CD8-positive, alpha-beta memory T cell (primary cell): ENCODE measurements at places on chromosomes 2 and 18.

- no peak for DNase-seq
- H3K4me1 ChIP-seq, result no peaks in the 10 kb centered on the region
- H3K4me3 ChIP-seq, result no peak overlapping the region
- H3K27ac ChIP-seq, result peak overlapping the region; percentile 12
- H3K27me3 ChIP-seq, result no peaks in the 10 kb centered on the region
- no peaks in the 10 kb centered on the region for H3K36me3 ChIP-seq
Measured at GRCh38 chr2:142874293-142874814, 3.1 kb upstream of the KYNU start.

GRCh38 chr2:1968209-1968987, 224.1 kb upstream of the PXDN start:
- H3K36me3 ChIP-seq, result no peaks in the 10 kb centered on the region
- no peaks in the 10 kb centered on the region for H3K27me3 ChIP-seq
- no peak overlapping the region for H3K27ac ChIP-seq
- no peaks in the 10 kb centered on the region for H3K4me1 ChIP-seq
- DNase-seq, result no peak

DNA sequence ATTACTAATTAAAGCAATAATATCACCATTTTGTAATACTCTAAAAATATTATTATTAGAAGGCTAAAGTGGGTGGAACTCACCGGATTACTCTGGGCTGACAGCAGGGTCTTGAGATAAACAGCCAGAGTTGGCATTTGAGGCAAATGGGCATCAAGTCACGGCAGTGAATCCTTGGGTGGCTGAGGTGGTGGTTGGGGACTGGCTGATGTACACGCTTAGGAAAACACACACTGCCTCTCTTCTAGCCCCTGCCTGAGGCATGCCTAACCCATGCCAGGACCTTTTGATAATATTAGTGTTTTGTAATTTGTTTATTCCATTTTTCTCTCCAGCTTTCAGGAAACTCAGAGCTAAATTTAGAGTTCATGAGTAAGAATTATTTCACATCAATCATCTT, 76.8 kb downstream of the ACKR3 start:
- H3K36me3 ChIP-seq, result no peaks in the 10 kb centered on the region
- H3K4me1 ChIP-seq, result no peaks in the 10 kb centered on the region
- H3K4me3 ChIP-seq, result no peak overlapping the region
- no peak overlapping the region for H3K27ac ChIP-seq
- no peaks in the 10 kb centered on the region for H3K27me3 ChIP-seq

- H3K4me1 ChIP-seq, result no peaks in the 10 kb centered on the region
- no peaks in the 10 kb centered on the region for H3K27me3 ChIP-seq
- no peak overlapping the region for H3K4me3 ChIP-seq
- peaks cover 3% of the 10 kb centered on the region for H3K36me3 ChIP-seq
- DNase-seq, result no peak
- no peak overlapping the region for H3K27ac ChIP-seq
Measured at GRCh38 chr2:9889812-9890261, 46.6 kb downstream of the TAF1B start.

- no peaks in the 10 kb centered on the region for H3K27me3 ChIP-seq
- no peak overlapping the region for H3K4me3 ChIP-seq
- H3K27ac ChIP-seq, result no peak overlapping the region
- no peaks in the 10 kb centered on the region for H3K4me1 ChIP-seq
Measured at GRCh38 chr2:54757500-54757899, 34.0 kb downstream of the EML6 start.

DNA sequence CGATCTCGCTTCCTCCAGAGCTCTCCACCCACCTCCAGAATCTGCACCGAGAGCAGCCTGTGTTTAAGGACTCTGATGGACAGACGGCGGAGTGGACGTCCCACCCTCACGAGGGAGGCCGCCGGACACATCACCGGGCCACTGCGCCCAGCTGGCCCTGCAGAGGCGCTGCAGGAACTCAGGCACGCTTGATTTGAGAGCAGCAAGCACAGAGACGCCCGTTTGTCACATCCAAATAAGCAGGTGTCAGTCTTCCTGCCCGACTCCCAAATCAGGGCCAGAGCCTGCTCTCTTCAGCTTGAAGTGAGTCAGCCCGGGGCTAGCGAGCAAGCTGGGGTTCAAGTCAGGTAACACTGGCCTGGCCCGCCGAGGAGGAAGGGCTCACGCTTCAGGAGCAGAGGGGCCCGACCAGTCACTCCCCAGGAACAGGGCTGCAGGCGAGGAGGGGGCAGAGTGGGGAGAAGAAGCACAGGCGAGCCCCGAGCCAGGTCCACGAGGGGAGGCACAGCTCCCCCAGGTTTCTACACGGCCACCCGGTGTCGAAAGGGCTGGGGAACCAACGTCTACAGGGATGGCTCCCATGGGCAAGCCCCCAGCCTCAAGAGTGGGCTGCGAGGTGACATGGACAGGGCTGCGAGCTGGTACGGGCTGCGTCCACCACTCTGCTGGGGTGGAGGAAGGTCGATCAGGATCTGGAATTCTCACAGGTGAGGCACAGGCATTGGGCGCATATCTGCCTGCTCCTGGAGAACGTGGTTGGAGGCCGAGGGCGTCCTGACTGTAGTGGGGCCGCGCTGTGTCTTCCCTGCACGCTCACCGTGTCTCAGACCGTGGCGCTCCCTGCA, 52.5 kb upstream of the CTDP1 start:
- H3K4me3 ChIP-seq, result no peak overlapping the region
- DNase-seq, result no peak
- H3K27me3 ChIP-seq, result peaks cover 7% of the 10 kb centered on the region
- no peak overlapping the region for H3K27ac ChIP-seq

DNA sequence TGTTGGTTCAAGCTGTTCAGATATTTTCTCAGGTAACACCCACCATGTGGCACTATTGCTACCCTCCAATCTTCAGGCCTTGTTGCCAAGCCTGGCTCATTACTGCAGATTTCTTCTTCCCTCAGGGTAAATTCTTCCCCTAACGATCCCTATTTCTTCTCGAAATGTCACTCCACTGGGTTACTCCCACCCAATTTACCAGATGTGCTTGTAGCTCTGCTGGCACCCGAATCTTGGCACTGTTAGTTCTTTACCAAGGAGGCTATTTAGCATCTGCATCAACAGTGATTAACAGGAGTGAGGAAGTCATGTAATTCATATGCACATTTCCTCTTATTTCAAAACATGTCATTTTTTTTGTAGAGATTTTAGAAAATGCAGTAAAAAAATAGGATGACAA, 217.1 kb upstream of the CYRIA start:
- no peak overlapping the region for H3K27ac ChIP-seq
- DNase-seq, result no peak
- no peaks in the 10 kb centered on the region for H3K36me3 ChIP-seq
- no peak overlapping the region for H3K4me3 ChIP-seq
- no peaks in the 10 kb centered on the region for H3K4me1 ChIP-seq

DNA sequence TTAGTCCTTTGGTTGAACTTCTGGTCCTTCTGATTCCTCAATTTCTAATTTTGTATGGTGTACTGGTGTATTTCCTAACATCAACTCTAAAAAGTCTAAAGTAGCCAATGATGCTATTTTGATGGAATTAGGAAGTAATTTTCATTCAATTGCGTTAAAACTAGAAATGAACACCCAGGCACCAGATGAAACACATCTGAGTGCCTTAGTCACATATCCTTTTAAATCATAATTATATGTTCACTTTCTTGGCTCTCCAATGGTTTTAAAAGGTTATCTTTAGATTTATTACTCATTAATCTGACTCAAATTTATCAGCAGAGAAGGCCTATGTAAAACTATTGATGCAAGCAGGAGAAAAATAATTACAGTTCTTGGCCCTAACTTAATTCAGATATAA, 119.7 kb downstream of the GAREM1 start:
- DNase-seq, result no peak
- no peaks in the 10 kb centered on the region for H3K36me3 ChIP-seq
- H3K4me1 ChIP-seq, result no peaks in the 10 kb centered on the region
- H3K27me3 ChIP-seq, result no peaks in the 10 kb centered on the region
- H3K4me3 ChIP-seq, result no peak overlapping the region
